Mesenchymal stem cell (in vitro differentiated cells and primary cell): ENCODE measurements at places on chromosomes 6 and 20.

- DNase-seq = no peak
Measured at GRCh38 chr6:134119486-134119885, 67.1 kb upstream of the SLC2A12 start.

GRCh38 chr20:8346700-8347270 lies 214.7 kb downstream of the PLCB1 start:
- no peak for DNase-seq

DNA sequence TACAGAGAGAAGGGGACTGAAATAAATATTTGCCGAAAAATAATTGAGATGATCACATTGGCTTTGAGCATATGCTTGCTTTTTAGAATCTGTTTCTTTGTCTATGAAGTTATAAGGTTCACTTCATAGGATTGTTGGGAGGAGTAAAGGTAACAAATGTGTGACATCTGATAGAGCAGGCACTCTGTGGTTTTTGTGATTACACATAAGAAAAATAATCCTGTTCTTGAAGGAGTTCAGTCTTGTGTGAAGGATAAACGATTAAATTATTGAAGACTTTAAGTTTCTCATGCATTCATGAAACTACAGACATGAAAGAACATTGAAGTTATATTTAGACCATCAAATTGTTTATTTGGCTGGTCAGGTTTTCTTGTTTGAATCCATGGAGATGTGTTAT lies 45.0 kb downstream of the QKI start:
- DNase-seq = no peak

GRCh38 chr6:129206821-129207220 lies 323.9 kb downstream of the LAMA2 start:
- DNase-seq = no peak

DNA sequence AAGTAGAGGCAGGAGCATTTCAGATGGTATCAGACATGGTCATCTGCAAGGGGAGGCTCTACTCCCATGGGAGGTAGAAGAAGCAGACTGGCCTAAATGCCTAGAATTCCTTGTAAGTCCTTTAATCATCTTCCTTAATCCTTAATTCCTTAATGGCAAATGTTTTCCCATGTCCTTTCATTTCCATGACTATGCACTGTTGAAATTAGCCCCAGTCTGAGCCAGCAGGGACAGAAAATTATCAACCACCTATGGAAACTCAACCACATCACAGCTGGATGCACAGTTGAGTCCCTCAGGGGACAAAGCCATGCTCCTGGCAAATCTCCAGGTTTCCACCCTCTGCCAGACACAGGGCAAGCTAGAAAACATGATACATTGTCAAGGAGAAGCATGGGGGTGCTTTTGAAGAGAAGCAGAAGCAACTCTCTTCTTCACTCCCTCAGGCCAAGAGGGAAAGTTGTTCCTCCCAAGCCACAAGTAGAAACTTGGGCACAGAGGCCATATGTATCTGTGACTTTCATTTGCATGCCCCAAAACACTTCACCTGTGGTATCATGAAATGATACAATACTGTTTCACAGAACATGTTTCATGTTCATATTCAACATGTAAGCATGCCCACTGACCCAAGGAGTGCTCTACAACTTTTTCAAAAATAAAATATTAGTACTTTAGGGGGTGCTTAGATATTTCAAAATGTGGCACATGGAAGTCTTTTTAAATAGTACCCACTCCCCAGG lies 683.6 kb downstream of the KIF16B start:
- DNase-seq = no peak

DNA sequence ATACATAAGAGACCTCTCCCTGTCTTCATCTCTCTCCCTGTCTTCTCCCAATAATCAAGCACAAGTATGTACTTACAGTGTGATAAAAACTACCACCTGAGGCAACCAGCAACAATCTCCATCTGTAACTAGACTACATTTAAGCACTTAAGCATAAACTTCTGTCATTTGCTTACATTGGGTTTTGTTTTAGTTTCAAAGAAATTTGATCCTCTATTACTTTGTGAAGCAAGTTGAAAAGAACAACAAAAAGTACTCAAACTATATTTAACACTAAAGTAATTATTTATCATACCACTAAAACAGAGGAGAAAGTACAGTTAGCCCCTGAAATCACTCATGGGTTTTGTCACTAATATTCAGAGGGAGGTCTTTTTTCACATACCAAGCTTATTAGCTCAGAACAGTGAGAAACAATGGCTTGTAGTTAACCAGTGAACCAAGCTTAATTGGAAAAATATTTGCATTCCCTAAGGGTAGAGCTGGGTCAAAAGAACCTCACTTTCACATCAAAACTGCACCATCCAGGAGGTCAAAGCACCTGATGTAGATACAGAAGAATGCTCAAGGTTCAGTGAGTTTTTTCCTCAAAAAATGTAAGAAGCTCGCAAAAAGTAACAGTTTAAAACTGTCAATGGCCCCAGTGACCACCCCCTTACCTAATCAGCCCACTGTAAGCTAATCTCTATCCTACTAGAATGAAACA lies 34.1 kb downstream of the DCDC2 start:
- DNase-seq = peak; percentile 7

- no peak for DNase-seq
Measured at GRCh38 chr6:142909686-142910085, 35.3 kb downstream of the HIVEP2 start.

DNA sequence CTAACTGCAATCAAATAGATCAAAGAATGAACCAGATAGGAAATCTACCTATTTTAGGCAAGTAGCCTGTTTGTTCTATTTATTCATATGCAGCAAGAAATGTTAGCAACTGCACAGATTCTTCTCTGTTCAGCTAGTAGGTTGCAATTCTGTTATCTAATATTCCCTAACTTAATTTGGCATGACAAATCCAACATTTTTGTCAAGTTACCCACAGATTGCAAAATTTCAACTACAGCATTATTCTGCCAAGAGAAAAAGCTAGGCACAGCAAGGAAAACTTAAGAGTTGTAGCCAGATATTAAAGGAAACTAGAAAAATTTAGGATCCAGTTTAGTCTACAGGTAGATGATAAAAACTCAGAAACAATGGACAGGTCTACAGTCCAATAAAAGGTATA lies 104.4 kb upstream of the SYNCRIP start:
- DNase-seq = no peak

DNA sequence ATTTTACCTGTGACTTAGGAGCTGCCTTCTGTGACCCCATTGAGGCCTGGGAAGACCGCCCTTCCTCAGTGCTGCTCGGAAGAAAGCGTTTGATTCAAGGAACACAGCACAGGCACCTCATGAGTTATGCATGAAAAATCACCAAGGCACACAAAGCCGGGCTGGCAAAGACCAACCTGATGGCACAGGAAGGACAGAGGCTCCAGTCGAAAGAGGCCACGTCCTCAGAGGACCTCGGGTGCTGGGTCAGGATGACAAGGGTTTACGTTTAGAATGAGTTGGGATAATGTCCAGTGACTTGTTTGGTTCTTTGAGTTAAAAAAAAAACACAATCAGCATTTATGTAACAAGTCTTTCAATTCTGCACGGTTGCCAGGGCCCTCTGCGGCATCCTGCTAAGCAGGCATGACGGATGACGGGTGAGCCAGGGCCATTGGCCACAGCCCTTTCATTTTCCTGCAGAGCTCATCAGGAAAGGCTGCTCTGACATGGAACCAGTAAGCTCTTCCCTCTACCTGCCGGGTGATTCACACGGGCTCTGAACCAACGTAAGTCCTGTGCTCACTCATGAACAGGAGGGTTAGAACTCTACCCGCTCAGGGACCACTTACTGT lies 112.8 kb downstream of the DACT2 start:
- no peak for DNase-seq

GRCh38 chr20:51710361-51710894 lies 57.8 kb downstream of the ATP9A start:
- no peak for DNase-seq

- DNase-seq = peak; percentile 44
Measured at GRCh38 chr6:149860834-149861602, 3.1 kb downstream of the LRP11 start.
